ENCODE measurements at places on chromosomes 4 and X. TPM values are rescaled to one million over a fixed set of nuclear protein-coding genes. Genes with fewer than 3 reads are reported as not detected.

DNA sequence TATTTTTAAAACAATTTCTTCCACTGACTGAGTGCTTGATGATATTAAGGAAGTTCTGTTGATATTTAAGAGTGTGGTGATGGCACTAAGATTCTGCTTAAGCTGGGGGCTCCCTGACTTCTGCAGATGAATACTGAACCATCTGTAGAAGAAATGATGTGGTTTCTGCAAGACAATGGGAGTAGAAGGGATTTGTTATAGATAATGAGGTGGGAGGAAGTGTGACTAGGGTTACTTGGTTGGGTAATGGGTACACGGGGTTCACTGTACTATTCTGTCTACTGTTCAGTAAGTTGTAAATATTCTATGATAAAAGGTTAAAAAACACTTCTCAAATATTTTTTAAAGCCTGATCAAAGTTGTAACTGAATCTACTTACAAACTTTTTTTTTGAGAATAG is 60.9 kb upstream of the TXK start:
- no peak for DNase-seq

- DNase-seq = no peak
Measured at GRCh38 chr4:38764277-38764676, 18.5 kb downstream of the TLR10 start.

DNA sequence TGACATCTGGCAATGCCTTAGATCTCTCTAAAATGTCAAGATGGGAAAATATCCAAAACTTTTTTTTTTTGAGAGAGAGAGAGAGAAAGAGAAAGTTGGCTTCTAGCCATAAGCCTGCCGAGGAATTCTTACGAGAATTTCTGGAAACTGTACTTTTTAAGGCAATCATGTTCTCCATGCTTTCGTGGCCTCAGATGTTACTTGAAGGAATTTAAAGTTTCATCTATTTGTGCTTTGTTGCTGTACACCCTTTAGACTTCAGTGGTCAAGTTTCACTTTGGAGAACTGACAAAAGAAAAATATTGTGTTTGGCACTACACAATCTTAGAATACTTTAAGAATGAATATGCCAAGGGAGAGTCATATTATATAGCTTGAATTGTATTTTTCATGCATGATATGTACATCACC is 53.9 kb downstream of the FAT4 start:
- peak; percentile 20 for DNase-seq

GRCh38 chr4:182548156-182548555 is 305.0 kb downstream of the TENM3 start:
- DNase-seq = no peak

DNA sequence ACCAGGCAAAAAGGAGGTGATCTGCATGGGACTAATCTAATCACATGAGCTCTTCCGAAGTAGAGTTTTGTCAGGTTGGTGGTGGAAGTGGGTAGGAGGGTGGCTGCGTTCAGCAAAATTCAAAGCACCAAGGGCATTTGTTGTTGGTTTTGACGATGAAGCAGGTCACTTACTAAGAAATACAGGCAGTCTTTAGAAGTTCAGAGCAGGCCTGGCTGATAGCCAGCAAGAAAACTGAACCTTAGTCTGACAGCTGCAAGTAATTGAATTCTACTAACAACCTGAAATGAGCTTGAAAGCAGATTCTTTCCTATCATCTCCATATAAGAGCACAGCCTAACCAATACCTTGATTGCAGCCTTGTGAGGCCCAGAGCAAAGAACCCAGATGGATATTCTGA is 505.8 kb downstream of the KLHL13 start:
- DNase-seq = no peak

- DNase-seq = no peak
Measured at GRCh38 chr4:184536065-184536880, 61.9 kb upstream of the IRF2 start.

GRCh38 chr4:74656596-74656995 is 137.7 kb downstream of the BTC start:
- DNase-seq = no peak

DNA sequence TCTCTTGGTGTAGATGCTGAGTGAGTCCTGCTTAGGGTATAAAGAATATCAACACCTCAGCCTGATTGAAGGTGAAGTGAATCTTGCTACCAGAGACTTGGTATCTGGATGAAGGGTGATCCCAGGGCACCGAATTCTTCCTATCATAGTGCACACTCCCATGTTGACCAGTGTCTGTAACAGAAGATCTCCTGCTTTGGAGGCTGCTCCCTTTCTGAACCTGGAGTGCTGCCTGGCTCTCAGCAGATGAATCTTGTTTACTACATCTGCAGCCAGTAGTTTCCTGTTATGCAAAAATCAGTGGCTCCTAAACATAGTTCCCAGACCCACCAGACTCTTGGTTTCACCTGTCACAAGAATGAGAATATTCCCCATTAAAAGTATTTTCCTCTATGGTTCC is 191.7 kb upstream of the GK2 start:
- no peak for DNase-seq

GRCh38 chr4:22593933-22594332 is 78.1 kb upstream of the ADGRA3 start:
- no peak for DNase-seq

- no peak for DNase-seq
Measured at GRCh38 chr4:120228086-120228485, 161.4 kb upstream of the MAD2L1 start.

- peak; percentile 75 for DNase-seq
Measured at GRCh38 chr4:183986971-183987946, 82.2 kb downstream of the STOX2 start.

DNA sequence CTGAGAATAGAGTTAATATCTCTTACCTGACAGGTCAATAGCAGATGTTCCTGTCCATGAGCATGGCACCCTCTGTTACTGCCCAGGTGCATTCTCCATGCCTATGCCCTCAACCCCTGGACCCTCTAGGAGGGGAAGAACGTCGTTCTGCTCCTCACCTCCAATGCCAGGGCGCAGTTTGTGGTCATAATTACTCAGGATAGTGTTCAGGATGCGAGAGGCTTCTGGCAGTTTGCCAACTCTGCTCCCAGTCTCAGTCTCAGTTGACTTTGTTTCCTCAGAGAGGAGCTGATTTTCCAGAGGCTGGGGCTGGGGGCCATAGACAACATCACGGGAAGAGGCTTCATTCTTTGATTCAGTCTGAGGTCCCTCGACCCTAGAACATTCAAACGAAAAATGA is 4.4 kb downstream of the GABRE start:
- no peak for DNase-seq

DNA sequence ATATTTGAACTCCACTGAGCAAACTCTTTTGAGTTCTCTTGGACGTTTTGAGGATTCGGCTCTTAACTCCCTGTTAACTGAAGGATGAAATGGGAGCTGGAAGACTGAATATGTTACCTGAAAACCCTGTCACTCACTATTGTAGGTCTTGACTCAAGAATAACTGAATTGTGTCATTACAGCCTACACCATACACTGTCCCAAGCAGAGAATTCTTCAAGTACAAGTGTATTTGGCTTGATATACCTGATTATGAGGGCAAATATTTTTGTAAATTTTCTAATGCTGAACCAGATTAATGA is 276.1 kb downstream of the CFAP299 start:
- DNase-seq = no peak

DNA sequence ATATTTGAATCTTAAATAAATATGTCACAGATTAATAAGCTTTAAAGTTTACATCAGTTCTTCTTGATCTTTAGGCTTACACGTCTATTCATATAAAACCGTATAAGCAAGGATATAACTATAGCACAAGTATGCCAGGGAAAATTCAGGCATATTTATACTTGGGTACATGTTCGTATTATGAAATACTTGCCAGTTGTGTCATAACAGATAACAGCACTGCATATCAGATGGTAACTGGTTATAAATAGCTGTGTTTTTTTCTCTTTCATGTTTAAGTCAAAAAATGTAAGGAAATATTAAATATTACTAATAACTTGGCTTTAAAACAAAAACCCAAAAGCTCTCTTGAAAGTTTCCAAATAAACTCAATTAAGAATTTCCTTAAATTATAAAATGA is 17.5 kb downstream of the BRWD3 start:
- DNase-seq = no peak

DNA sequence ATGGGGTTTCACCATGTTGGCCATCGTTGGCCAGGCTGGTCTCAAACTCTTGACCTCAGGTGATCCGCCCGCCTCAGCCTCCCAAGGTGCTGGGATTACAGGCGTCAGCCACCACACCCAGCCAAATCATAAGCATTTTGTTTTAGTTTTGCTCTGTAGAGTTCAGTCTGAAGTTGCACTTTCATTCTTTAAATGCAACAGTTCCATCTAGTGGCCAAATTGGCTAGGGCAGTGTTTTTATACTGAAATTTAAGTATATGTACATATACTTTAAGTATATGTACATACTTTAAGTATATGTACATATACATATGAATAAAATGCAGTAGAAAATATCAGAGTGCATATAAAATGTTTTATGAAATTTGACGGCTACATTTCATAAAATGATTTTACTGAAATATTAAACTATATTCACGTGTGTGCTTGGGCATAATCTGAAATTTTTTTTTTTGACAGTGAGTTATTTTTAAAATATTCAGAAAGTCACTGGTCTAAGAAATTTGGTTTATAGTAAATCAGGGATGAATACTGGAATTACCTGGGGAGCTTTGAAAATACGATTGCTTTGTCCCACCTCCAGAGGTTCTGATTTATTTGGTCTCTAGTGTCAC is 145.5 kb downstream of the NWD2 start:
- peak; percentile 25 for DNase-seq

Gene TCEAL6
- total RNA-seq = not detected

Gene CENPI
- total RNA-seq = 43.6 TPM

Gene TKTL2
- not detected for total RNA-seq

Gene EFHC2
- total RNA-seq = 0.51 TPM

Gene HSD17B11
- total RNA-seq = 13.5 TPM

Gene TEX11
- total RNA-seq = not detected
